ENCODE measurements at places on chromosomes 13 and 19.

GRCh38 chr13:24247016-24247415 is 62.4 kb upstream of the C1QTNF9 start:
- no peak for DNase-seq

DNA sequence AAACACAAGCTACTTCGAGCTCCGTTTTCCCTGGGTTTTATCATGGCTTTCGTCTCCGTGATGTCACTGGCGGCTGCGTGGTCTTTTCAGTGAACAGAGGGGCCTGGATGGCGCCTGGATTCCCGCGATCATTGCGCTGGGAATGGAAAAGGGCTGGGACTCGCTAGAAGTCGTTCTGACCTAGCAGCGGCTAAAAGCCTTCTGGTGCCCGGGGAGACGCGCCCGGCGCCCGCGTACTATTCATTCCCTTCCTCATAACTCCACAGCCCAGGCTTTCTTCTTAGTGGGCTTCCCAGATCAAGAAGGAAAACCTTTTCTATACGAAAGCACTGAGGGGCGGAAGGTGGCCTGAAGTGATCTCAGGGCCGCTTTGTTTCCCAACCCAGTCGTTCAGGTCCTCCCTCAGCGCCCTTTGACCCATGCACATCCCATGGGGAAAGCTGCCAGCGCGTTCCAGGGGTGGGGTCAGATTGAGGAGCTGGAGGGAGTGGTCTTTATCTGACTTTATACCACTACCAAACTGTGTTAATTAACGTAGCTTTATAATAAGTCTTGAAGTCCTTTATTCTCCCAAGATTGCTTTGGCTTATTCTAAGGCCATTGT is 96.6 kb downstream of the ELF1 start:
- DNase-seq = no peak

DNA sequence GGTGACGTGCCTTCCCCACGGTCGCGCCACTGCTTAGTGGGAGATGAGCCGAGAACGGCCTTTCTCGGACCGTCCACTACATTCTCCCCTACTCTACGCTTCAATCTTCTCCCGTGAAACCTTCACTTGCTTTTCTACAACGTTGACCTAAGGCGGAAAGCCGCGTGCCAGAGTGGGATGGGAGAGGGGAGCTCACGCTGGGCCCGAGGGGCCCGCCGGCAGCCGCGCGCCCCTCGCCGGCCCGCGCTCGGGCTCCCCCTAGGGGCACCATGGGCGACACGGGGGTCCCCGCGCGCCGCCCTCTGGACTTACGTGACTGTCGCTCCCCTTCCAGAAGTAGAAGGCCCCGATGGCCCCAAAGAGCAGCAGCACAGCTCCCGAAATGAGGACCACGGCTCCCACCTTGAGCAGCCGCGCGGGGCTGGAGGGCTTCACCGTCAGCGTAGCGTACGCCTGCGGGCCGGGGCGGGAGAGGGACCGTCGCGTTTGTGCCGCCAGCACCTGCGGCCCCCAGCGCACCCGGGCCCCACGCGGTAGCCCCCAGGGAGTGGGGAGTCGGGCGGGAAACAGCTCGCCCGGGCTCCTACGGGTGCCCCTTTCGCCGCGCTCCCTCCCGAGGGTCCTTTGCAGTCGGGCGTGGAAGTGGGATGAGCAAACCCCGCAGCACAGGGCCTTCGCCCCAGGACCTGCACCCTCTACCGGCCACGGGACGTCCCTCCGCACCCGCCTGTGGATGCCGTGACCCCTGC is 727 bp downstream of the CNMD start:
- DNase-seq = peak; percentile 23

DNA sequence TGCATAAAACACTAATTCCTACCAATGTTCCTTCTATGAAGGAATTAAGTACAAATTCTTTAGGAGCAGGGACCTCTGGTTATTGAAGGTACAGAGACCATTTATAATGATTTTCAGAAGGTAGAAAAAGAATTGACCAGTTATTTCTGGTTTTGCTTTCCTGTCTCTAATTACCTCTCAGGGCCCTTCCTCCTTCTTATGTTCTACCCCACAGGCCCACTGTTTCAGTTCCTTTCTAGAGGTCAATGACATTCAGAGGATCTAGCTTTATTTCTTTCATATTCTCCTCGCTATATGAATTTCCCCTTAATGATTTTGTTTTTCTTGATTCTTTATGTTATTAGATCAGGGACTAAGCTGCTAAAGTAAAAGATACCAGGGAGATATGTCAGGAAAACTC is 345.0 kb upstream of the SPRY2 start:
- no peak for DNase-seq

DNA sequence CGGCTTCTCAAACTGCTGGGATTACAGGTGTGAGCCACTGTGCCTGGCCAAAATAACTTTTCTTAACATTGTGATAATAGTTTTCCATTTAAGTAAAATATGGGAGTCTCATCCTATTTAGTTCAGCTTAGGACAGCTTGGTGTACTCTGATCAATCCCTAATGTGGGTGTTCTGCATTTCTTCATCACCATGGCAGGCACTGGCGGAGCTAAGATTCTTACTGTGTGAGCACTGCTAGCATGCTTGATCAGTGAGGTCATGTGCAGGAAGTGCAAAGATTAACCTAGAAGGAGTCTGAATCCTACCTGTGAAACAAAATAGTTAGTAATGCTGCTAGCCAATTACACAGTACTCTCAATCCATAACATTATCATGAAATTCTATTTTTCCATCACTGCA is 1684.2 kb upstream of the SLC10A2 start:
- no peak for DNase-seq
